ENCODE measurements at places on chromosomes 3 and 15.
A peak's percentile ranks its signal among the peaks of the same experiment; 100 is the strongest.

DNA sequence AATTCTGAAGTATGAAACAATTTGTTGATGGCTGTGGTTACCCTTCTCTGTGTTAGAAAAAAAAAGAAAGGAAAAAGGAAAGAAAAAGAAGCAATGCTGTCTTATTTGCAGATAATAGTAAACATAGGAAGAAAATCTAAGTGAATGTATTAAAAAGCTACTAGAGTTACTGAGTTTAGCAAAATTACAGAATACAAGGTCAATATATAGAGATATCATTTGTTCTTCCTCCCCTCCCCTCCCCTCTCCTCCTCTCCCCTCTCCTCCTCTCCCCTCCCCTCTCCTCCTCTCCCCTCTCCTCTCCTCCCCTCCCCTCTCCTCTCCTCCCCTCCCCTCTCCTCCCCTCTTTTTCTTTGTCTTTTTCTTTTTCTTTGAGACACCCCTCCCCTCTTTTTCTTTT, 69.1 kb downstream of the ANP32A start:
- no peak for DNase-seq

DNA sequence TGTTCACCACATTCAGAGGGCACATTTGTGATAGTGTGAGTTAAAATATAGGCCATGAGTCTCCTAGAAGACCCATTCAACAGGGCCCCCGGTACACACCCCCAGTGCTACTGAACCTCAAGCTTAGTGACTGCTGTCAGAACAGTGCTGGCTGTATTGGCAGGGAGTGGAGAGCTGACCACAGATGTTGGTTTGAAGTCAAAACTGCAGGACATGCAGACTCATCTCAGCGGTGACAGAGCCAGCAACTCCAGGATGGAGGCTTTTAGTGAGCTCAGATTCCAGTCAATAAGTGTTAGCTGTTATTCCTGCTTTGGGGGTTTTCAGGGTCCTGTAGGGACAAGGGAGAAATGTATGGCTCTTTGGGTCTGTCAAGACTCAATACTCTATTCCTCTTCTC, 29.1 kb downstream of the PRR20G start:
- DNase-seq = no peak

- DNase-seq = no peak
Observed at GRCh38 chr3:135760581-135760980, 204.9 kb upstream of the PPP2R3A start.

GRCh38 chr3:90007778-90008499, 900.5 kb downstream of the EPHA3 start:
- DNase-seq = no peak

- DNase-seq = no peak
Observed at GRCh38 chr3:190320594-190321362, 1.5 kb downstream of the CLDN1 start.

DNA sequence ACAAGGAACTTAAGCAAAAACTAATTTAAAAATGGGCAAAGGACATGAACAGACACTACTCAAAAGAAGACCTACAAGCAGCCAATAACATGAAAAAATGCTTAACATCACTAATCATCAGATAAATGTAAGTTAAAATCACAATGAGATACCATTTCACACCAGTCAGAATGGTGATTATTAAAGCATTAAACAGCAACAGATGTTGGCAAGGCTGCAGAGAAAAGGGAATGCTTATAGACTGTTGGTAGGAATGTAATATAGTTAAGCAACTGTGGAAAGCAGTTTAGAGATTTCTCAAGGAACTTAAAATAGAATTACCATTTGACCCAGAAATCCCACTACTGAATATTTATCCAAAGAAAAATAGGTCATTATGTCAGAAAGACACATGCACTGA, 482.2 kb downstream of the SQOR start:
- DNase-seq = no peak

DNA sequence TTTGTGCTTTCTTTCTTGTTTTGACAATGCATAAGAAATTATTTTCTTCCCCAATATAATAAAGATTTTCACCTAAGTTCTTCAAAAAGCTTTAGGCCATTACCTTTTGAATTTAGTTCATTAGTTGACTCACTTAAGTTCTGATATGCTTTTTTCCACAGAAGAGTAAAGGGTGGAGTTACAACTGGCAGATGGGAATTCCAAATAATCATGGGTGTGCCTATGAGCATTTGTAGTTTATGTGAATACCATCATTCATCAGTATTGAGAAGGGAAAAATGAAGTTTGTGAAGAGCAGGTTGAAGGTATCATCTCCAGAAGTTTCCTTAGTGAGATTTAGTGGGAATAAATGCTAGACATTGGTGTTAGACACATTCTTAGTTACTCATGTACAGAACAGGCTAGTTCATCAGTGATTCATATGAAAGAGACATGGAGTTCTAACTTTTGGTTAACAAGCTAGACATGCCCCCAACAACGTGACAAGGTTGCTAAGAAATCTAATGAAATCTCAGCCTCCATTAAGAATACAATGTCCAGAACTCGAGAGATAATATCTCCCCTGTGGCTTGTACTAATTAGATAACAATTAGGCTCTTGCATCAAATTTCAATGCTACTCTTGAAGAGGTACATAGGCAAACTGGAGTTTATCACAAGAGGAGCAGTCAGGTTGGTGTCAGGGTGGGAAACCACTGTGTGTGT, 16.9 kb upstream of the ALCAM start:
- no peak for DNase-seq

GRCh38 chr15:100383302-100384107, 41.7 kb upstream of the ADAMTS17 start:
- no peak for DNase-seq

GRCh38 chr15:59689626-59690236, 611 bp upstream of the BNIP2 start:
- DNase-seq = peak; percentile 86

DNA sequence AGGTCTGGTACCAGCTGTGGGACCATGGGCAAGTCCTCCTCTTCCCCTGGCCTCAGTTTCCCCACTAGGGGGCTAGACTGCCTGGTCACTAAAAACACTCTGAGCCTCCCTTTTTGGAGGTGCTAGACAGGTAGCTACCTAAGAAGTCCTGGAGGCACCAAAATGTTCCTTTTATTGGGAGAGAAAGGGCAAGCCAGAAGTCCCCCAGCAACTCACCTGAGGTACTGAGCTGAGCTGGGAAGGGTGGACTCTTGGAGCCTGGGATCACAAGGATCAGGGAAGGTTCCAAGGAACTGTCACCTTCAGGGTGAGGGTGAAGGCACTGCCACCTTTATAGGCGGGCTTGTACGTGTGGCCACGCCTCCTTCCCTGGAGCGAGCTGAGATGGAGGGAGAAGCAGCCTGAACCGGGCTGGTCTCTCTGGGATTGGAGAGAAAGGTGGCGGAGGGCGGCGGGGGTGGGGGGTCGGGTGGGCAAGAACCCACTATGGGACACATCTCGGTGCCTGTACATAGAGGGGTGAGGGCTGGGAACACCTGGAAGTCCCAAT, at the start of gene CYP1A1:
Gene CYP1A1, minus strand, starts transcription at position 304 of the 550 bp plus-strand sequence. CDS start 2,431 bp downstream, outside the sequence.
- no peak for DNase-seq

DNA sequence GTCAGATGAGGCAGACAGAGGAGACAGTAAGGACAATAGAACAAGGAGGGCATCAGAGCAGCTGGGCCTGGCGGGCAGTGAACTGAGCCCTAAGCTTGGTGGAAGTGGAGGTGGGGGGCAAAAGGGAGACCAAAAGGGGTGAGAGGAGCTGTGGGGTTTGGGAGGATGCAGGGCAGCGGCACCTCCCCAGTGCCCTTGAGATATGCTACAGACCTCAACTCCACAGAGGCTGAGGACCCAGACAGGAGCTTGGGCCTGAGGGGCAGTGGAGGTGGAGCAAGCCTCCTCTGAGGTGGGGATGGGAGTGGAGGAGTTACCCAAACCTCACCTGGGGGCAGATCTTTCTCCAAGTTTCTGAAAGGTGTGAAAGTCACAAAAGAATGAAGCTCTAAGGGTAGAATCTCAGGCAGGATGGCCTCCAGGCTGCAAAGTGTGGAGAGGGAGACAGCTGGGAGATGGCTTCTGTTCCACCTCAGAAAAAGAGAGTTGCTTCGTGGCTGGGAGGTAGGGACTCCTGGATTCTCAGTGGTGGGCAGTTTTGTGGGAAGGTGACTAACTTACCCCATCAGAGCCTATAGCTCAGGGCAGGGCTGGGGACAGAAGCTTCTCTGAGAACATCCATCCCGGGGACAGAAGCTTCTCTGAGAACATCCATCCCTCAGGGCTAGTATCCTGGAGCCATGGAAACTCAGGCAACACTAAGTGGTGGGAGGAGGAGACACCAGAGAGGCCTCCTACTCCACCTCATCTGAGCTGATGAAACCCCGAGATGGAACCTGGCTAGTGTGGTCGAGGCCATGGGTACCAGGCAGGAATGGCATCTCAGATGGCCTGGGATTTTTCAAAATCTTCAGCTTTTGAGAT, 2.3 kb upstream of the CLK3 start:
- no peak for DNase-seq

DNA sequence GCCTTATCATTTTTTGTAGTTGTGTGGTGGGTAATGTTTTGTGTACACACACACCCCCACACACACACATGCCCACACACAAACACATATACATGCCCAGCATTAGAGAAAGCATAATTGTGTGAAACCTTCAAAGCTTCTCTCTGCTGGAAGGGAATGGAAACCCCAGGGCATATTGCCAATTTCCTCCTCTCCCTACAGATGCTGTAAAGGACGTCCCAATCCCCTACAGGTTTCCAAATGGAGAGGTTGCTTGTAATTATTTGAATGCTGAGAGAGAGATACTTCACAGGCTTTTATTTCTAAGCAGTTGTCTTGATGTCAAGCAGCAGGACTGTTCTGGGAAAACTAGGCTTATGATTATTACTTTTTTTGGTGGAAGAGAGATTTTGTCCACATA, 23.0 kb upstream of the CCK start:
- DNase-seq = no peak

- DNase-seq = no peak
Observed at GRCh38 chr3:25074149-25074548, 353.9 kb upstream of the RARB start.

DNA sequence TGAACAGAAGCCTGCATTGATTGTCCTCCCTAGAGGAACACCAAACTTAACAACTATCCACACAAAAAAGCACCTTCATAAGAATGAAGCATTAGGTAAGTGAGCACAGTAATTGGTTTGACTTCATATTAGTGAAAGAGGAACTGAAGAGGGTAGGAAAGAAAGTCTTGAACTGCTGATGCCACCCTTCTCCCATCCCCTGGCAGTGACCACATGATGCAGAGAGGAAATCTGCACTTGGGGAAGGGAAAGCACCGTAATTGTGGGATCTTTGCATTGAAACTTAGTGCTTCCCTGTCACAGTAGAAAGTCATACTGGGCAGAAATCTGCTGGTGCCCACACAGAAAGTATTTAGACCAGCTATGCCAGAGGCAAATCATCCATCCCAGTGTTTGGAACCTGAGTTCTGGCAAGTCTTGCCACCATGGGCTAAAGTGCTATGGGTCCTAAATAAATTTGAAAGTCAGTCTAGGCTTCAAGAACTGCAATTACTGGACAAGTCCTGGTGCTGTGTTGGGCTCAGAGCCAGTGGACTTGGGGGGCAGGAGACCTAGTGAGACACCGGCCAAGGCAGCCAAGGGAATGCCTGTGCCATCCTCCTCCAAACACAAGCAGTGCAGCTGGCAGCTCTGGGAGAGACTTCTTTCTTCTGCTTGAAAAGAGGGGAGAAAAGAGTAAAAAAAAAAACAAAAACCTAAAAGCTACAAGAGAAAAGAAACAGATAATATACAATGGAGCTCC, 63.6 kb downstream of the SLC15A2 start:
- DNase-seq = peak; percentile 29

GRCh38 chr3:169662132-169662842, 1.2 kb downstream of the MECOM start:
- DNase-seq = peak; percentile 17

- DNase-seq = no peak
Observed at GRCh38 chr15:81268881-81269601, 54.9 kb downstream of the STARD5 start.

GRCh38 chr3:140199743-140200142, 264.8 kb downstream of the CLSTN2 start:
- no peak for DNase-seq

DNA sequence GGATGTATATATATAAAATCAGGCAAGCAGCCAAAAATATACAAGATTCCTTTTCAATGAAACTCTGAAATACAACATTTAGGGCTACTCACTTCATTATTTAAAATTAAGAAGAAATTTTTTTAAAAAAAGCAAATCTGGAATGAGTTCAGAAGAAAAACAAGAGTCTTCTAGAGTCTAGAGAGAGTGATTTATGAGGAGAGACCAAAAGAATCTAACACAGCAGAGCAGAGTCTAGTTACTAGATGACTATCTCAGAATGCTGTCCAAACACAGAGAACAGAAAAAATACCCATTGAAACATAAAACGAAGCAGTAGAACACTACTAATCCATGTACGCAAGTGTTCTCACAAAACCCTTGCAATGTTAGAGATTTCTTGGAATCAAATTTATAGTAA, 275.2 kb upstream of the CBLB start:
- DNase-seq = no peak

GRCh38 chr3:146152834-146153233, 8.2 kb downstream of the PLOD2 start:
- no peak for DNase-seq

GRCh38 chr3:62604751-62605351, 231.5 kb upstream of the FEZF2 start:
- no peak for DNase-seq

GRCh38 chr3:193693774-193694173, 100.8 kb downstream of the OPA1 start:
- DNase-seq = no peak

- DNase-seq = no peak
Observed at GRCh38 chr15:27238707-27239423, 267.9 kb downstream of the GABRG3 start.
